ENCODE measurements at places on chromosomes 3 and 15. TPM values are rescaled to one million over a fixed set of nuclear protein-coding genes. Genes with fewer than 3 reads are reported as not detected.

ANKUB1 gene
- total RNA-seq = not detected

MYO5C gene
- total RNA-seq = 4.5 TPM

CADM2 gene
- total RNA-seq = not detected

NR2E3 gene
- not detected for total RNA-seq

ZNF502 gene
- total RNA-seq = 3.0 TPM

EPHB1 gene
- 0.67 TPM for total RNA-seq

IL5RA gene
- not detected for total RNA-seq

GP5 gene
- total RNA-seq = 0.13 TPM

GLDN gene
- total RNA-seq = not detected

TMEM207 gene
- not detected for total RNA-seq

FANCD2OS gene
- total RNA-seq = not detected

WWTR1 gene
- total RNA-seq = 68.7 TPM

WNT5A gene
- 0.93 TPM for total RNA-seq

SCN11A gene
- total RNA-seq = not detected

PP2D1 gene
- total RNA-seq = not detected
